Kidney epithelial cell (primary cell): ENCODE measurements at places on chromosomes 5 and 9.

GRCh38 chr5:10655161-10655971, 91.5 kb downstream of the ANKRD33B start:
- DNase-seq = no peak

GRCh38 chr5:92237896-92238295, 854.8 kb upstream of the ARRDC3 start:
- no peak for DNase-seq

DNA sequence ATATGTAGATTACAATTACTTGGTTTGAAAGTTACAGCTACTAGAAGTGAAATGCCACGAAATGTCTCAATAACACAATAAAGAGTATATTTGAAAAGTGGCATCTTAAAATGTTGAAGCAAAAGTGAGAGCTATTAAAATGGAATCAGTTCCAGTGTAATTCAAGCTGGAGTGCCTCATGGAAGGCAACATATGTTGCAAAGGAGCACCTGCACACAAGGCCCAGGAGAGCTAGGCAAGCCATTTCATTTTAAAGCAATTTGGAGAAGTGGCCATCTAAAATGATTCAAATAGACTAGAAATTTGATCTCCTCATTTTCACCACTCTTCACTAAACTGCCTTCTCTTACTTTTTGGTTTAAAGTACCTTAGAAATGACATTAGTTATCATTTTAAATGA, 167.8 kb downstream of the GABRB2 start:
- DNase-seq = no peak

GRCh38 chr9:117821954-117822353, 117.8 kb downstream of the TLR4 start:
- DNase-seq = no peak

DNA sequence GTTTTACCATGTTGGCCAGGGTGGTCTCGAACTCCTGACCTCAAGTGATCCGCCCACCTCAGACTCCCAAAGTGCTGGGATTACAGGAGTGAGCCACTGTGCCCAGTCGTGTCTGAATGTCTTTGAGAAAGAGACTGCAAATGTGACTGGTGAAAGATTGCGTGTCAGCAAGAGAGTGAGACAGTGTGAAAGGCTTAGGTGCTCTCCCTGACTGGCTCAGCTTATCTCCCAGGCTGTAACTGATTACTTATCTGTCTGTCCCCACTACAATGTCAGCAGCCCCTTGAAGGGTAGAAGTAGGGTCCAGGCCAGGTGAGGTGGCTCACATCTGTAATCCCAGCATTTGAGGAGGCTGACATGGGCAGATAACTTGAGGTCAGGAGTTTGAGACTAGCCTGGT, 3.4 kb upstream of the FGFR4 start:
- no peak for DNase-seq

- no peak for DNase-seq
Observed at GRCh38 chr5:82911910-82912309, 165.3 kb downstream of the TMEM167A start.

GRCh38 chr9:21810388-21810787, 8.0 kb downstream of the MTAP start:
- no peak for DNase-seq

DNA sequence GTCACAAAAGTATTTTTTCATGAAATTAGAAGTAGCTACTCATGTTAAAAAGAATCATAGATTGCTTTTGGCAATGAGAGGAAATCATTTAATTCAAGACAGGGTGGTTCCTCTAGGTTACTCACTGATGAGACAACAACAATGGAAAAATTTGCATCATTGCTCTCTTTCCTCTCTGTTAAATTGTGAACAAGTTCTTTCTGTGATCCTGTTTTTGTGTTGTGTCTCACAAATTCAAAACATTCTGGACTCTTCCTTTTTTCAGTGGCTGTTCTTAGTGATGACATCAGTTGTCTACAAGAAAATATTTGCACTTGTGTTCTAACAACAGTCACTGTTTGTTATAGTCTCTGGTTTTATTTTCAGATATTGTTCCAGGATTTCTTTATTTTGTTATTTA, 95.3 kb downstream of the XRCC4 start:
- no peak for DNase-seq

- DNase-seq = no peak
Observed at GRCh38 chr5:135051399-135051798, 17.4 kb upstream of the PITX1 start.

DNA sequence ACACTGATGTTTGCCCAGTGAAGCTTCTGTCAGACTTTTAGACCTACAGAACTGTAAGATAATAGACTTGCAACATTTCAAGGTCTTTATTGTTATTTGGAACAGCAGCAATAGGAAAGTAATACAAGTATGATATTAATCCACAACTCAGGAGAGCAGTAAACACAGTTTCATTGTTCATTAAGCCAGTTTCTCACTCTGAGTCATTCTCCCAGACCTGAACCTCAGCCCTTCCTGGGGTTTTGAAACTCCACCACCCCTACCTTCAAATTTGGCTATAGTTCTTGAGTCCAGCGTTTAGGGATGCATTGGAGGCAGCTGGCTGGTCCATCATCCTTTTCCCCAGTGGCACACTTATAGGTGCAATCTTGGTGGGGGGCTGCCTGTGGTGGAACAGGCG, 203.2 kb downstream of the RAB3C start:
- no peak for DNase-seq

DNA sequence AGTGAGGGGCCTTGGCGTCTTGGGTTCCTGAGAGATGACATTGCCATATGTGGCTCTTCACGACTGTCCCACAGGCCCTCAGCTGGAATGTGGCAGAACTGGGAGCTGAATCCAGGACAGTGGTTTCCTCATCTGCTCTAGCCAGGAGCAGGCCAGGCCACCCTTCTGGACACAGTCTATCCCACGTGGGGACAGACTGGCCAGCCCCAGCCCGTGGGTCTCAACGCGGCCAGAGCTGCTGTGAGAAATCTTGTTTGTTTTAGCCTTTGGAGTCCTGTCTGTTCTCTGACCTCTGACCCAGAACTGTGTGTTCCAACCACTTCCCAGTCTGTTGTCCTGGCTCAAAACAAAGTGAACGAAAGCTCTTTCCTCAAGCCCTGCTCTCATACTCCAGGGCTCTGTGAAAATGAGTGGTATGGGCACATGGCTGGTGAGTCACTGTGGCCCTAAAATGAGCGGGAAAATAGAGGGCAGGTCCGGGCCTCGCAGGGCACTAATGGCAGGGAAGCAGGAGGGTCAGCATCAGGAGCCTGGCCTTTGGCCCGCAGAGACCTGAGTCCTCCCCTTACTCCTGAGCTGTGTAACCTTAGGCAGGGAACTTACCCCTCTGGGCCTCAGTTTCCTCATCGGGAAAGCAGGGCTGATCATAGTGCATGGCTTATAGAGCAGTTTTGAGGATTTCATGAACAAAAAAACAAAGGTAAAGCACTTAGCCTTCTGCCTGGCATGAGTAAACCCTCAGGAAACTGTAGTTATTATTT, 34.8 kb upstream of the GLRX start:
- no peak for DNase-seq
